ENCODE measurements at places on chromosomes 4 and X.

DNA sequence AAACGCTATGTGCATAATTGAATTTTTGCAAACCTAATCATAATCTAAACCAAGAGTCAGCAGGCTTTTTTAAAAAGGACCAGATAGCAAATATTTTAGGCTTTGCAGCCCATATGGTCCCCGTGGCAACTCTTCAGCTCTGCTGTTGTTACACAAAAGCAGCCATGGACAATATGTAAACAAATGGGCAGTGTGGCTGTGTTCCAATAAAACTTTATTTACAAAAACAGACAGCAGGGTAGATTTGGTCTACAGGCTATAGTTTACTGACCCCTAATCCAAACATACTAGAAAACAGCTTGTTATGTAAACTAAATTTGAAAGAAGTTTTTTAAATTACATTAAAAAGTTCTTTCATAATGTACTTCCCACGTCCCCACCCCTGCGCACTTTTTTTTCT is 53.1 kb downstream of the FUNDC1 start:
- no peak for DNase-seq

DNA sequence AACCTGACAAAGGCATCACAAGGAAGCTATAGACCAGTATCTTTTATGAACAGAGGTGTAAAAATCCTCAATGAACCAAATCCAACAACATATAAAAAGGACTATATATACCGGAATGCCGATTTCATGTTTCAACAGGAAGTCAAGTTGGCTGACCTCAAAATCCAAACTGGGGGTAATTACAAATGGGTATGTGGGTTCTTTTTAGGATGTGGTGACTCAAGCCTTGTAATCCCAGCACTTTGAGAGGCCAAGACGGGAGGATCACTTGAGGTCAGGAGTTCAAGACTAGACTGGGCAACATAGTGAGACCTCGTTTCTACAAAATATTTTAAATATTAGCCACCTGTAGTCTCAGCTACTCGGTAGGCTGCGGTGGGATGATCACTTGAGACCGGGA is 10.4 kb downstream of the PRSS48 start:
- no peak for DNase-seq

DNA sequence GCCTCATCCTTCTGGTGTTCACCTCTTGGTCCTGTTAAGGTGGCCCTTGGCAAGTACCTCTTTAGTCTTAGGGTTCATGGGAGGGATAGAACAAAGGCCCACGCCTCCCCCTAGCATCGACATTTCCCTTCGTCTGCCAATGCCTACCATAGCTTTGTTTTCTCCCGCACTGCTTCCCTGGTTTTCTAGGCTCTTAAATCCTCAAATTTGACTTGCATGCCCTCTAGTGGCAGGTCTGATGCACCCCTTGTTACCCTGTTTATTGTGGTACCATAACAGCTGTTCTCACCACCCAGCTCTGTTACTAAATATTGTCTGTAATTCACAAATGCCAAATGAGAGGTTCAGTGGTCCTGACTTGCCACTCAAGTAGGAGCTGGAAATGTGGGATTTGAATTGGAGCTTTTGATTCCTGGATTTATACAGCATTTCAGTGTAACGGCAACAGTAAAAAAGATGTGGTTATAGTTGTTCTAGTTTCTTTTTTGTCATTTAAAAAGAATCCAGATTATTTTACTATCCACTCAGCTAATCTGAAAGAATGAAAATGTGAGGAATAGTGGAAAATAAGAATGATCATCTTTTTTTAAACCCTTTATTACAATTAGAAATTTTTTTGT is 100.1 kb downstream of the REPS2 start:
- peak; percentile 73 for DNase-seq

GRCh38 chrX:76454456-76454927 is 27.0 kb downstream of the MAGEE1 start:
- peak; percentile 11 for DNase-seq

GRCh38 chrX:152405561-152405960 is 45.6 kb downstream of the GABRA3 start:
- DNase-seq, result no peak

- DNase-seq, result no peak
Measured at GRCh38 chr4:6415031-6415705, 57.2 kb downstream of the PPP2R2C start.

DNA sequence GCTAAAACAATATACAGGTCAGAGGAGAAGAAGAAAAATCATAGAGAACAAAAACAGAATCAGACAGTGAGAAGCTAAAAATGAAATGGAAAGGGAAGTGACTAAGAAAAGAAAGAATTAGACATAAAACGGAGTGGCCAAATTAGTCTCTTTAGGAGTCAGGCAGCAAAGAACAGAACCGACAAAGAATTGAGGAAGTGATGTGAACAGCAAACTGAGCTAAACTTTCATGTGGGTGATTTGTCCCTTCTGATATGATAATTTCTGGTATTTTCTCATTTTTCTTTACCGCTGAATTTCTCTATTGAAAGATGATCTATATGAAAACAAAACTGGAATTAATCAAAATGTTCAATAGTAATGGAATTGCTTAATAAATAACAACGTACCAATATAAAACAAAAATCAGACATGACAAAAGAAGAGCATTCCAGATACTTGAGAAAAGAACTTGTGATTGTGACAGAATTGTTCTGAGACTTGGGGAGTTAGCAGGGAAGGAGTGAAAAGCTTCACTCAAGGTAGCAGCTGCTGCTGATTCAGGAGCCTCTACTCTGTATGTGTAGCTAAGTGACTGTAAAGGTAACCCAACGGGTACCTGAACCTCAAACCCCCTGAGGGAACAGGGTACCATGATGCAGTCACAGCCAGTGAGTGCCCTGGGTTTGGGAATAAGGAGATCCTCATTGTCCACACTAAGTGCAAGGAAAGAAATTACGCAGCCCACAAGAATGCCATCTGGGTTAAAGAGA is 8.8 kb downstream of the TAPT1 start:
- peak; percentile 47 for DNase-seq

DNA sequence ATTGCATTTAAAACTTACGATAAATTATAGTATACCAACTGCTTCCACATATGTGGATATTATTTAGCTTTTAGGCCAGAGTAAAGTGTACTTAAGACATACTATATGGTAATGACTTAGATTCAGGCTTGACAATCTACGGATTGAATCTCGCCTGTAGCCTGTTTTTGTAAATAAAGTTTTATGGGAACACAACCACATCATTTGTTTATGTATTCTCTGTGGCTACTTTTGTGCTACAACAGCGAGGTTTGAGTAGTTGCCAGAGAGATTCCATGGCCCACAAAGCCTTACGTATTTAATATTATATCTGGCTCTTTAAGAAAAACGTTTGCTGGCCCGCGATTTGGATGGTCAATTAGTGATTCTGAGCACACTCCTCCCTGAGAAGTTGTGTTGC is 37.6 kb downstream of the HHIP start:
- DNase-seq, result no peak

DNA sequence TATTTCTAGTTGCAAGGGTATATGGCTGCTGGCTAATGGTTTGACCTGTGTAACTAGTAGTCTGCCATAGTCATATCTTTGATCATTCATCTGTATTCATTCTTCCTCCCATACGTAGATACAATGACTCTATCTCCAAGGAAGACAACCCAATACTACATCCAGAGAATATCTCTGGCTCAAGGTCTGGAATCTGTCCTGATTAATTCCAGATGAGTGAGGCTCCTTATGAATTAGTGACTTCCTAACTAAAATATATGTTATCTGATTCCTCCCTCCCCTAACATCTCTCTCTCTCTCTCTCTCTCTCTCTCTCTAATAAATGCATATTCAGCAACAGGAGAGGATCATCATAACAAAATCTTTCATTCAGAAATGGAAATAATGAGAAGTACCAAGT is 641.5 kb downstream of the FAT4 start:
- no peak for DNase-seq

GRCh38 chr4:168849997-168850396 is 160.1 kb downstream of the CBR4 start:
- DNase-seq, result no peak

- peak; percentile 66 for DNase-seq
Measured at GRCh38 chr4:25163196-25163595, 2.9 kb upstream of the SEPSECS start.

DNA sequence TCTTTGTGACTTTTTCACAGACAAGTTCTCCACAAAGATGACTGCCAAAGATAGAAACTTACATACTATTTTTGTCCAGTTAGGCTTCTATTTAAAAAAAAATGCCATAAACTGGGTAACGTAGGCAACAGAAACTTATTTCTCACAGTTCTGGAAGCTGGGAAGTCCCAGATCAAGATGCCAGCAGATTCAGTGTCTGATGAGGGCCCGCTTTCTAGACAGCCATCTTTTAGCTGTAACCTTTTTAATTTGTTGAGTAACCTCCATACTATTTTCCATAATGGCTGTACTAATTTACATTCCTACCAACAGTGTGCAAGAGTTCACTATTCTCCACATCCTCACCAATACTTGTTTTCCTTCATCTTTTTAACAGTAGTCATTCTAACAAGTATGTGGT is 55.5 kb downstream of the ARHGEF38 start:
- no peak for DNase-seq

- no peak for DNase-seq
Measured at GRCh38 chr4:42101446-42101975, 50.9 kb downstream of the BEND4 start.

DNA sequence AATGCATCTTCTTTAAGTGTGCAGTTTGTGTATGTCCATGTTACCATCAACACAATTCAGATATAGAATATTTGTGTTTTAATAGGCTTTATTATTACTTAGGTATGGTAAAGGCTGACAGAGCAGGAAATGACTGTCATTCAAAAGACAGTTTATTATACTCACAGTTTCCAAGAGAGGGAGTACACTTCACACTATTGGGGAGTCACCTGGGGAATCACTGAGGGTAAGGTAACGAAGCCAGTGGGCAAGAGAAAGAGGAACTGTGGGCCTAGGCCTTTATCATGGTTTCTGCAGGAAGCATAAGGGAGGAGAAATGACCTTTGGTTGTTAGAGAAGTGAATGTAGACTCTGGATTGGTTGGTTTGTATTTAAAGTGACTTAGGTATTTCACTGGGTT is 235.1 kb upstream of the HCCS start:
- no peak for DNase-seq
